CD4-positive, alpha-beta memory T cell (primary cell): ENCODE measurements at places on chromosomes 4 and X.

DNA sequence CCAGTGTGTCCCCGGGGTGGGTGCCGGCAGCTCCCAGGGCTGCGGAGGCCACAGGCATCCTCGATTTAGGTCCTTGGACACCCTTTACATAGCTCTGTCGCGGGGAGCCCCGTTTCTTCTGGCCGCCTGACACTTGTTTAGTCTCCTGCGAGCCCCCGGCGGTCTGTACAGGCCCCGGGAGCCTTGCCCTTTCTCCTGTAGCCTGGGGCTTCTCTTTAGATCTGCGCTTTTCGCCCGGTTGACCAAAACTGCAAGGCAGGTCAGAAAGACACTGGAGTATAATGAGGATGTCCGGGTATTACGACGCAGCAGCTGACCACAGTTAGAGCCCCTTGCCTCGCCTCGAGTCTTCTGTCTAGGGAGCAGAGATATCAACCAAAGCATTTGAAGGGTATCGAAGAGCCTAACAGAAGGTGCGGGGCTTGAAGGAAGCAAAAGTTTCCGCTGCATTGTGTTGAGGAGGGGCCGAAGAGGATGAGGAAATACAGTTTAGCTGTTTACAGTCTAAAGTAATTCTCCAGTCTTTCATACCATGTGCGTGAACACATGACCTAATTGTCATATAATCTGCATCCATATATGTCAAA, 479 bp downstream of the BRCC3 start:
- DNase-seq: no peak

- DNase-seq: no peak
Measured at GRCh38 chrX:46559062-46559461, 13.8 kb upstream of the ZNF674 start.

DNA sequence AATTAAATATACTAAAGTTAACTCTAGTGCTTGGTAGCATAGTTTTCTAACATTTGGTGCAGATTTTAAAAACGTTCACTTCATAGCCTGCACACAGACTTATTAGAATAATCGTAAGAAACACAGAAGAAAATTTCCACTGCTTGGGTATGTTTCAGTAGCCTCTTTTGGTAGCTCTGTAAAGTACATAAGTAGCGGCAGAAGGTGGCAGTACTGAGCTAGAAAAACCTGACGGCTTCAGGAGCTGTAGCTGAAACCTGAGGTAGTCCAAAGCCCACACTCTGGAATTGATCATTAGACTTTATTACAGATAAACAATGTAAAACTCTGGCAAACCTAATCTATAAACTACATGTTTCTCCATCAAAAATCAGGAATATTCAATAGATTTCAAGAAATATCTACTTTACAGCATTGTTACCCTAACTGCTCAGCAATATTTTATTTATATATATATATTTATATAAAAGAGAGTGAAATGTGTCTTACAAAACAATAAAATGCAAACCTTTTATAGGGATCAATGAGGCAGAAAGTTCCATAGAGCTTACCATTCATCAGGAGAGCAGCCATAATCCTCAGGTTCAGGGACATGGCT, 88.2 kb downstream of the ATP8A1 start:
- DNase-seq: peak; percentile 61

DNA sequence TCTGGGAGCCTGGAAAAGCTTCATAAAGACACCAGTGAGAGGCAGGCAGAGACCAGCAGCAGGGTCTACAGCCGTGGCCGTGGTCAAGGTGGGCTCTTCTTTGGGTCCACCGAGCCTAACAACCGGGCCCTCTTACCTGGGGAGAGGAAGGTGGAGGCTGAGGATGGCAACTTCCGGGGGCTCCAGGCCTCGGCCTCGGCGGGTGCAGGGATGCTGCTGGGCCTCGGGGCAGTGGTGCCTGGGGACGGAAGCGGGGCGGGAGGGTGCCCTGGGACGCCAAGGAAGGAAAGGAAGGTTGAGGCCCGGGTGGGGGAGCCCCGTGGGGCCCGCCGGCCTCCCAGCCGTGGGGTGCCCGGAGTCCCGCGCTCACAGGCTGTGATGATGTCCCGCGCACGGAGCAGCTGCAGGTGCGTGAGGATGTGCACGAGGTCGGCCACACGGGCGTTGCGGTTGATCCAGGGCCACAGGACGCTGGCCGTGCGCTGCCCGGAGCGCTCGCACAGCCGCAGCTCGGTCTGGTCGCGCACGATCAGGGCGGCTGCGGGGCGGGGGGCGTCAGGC, 561 bp downstream of the IRAK1 start:
- DNase-seq: peak; percentile 18
